Kidney (tissue), 22 donors: ENCODE measurements at places on chromosomes 1 and 21. TPM values are rescaled to one million over a fixed set of nuclear protein-coding genes. Genes with fewer than 3 reads are reported as not detected.

Gene OPRD1
- total RNA-seq: not detected

DNA sequence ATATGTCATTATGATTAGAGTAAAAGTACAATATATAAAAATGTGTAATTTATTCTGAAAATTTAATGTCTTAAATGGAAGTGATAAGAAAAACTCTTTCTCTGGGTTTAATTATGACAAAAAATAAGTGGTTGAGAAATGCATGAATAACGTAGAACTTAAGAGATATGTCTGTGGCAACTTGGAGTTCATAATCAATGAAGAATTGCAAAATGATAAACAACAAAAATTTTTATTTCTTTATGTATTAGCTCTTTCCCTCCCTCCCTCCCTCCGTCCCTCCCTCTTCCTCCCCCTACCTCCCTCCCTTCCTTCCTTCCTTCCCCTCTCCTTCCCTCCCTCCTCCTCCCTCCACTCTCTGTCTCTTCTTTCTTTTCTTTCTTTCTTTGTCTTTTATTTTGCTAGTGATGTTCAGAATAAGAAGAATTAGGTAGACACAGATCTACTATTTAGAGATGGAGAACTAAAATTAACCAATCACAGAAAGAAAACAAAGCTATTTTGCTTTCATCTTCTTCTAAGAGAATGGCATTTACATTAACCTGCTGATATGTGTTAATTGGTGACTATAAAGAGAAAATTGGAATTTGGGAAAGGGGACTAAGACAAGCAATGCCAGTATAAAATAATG lies 96.3 kb upstream of the PDC start:
- H3K27ac ChIP-seq: no peak overlapping the region
- no peak for DNase-seq
- H3K4me1 ChIP-seq: no peaks in the 10 kb centered on the region
- no peaks in the 10 kb centered on the region for H3K27me3 ChIP-seq
- H3K4me3 ChIP-seq: no peak overlapping the region
- no peaks in the 10 kb centered on the region for H3K36me3 ChIP-seq

GRCh38 chr1:174273190-174273589 lies 113.9 kb downstream of the RABGAP1L start:
- no peak for DNase-seq
- no peaks in the 10 kb centered on the region for H3K4me1 ChIP-seq
- H3K4me3 ChIP-seq: no peak overlapping the region
- H3K27ac ChIP-seq: no peak overlapping the region
- no peaks in the 10 kb centered on the region for H3K36me3 ChIP-seq
- H3K27me3 ChIP-seq: no peaks in the 10 kb centered on the region

GRCh38 chr1:1196431-1197187 lies 9.8 kb downstream of the TNFRSF18 start:
- H3K36me3 ChIP-seq: no peaks in the 10 kb centered on the region
- no peak overlapping the region for H3K27ac ChIP-seq

- H3K27me3 ChIP-seq: no peaks in the 10 kb centered on the region
- H3K27ac ChIP-seq: no peak overlapping the region
- no peaks in the 10 kb centered on the region for H3K36me3 ChIP-seq
- H3K4me1 ChIP-seq: no peaks in the 10 kb centered on the region
- DNase-seq: no peak
Observed at GRCh38 chr1:172724765-172725613, 66.1 kb downstream of the FASLG start.

DNA sequence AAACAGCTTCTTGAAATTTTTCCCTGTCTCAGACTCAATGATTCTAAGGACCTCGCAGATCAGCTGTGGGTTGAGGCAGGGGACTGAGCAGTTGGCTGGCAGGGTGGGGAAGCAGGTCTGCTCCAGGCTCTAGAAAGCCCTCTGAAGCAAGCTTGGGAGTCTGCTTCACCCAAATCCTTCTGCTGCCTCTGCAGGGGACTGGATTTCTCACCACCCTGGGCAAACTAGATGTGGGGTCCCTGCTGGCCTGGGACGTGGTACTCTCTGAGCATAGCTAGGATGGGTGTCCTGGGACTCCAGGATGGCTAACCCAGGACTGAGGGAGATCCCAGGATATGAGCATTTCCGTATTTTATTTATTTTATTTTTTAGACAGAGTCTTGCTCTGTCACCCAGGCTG lies 89.3 kb downstream of the LAMC2 start:
- no peaks in the 10 kb centered on the region for H3K36me3 ChIP-seq
- H3K27ac ChIP-seq: no peak overlapping the region
- no peaks in the 10 kb centered on the region for H3K27me3 ChIP-seq
- no peak for DNase-seq

DNA sequence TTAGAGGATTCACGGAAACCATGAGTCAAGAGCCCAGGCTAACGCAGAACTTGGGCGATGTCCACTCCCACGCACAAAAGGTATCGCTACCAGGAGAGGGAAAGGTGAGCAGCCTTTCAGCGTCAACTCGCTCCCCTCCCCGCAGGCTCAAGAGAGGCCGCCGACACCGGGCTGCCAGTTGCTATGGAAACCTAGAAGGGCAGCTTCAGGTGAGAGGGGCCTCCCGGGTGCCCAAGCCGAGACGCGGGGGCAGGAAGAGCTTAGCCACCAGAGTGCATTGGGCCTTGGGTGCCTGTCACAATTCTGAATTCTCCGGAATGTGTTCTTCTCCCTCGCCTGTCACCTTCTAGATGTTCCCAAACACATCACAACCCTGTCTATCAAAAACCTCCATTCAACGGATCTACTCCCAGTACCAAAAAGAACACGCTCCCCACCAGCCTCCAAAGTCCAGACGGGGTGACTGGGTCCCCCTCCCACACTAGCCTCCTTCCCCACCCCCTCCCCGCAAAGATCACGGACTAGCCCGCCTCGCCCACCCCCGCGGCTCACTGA lies 694 bp downstream of the MEAF6 start:
- no peak overlapping the region for H3K27ac ChIP-seq
- H3K36me3 ChIP-seq: peaks cover 4% of the 10 kb centered on the region
- peak overlapping the region; percentile 86 for H3K4me3 ChIP-seq
- peaks cover 7% of the 10 kb centered on the region for H3K4me1 ChIP-seq
- peak; percentile 70 for DNase-seq

Gene LCE1C
- not detected for total RNA-seq

DNA sequence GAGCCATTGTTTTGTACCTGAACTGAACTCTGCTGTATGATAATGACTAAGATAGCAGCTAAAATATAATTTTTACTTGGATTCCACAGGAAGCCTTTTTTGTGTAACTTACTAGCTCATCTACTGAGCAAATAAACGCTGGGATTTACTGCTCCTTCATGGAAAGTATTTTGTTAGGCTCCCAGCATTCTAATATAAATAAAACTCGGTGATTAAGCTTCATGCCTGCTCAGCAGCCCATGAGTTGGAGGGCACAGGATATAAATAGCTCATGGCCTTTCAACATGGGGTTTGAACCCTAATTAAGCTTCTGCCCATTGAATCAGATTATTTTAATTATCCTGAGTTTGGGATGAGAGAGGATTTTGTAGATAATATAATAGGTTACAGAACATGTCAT lies 180.0 kb downstream of the PCP4 start:
- peak; percentile 30 for DNase-seq
- H3K4me1 ChIP-seq: no peaks in the 10 kb centered on the region
- H3K27ac ChIP-seq: no peak overlapping the region
- H3K4me3 ChIP-seq: no peak overlapping the region
- no peaks in the 10 kb centered on the region for H3K36me3 ChIP-seq

- peak; percentile 45 for DNase-seq
- no peaks in the 10 kb centered on the region for H3K36me3 ChIP-seq
- H3K27me3 ChIP-seq: no peaks in the 10 kb centered on the region
- no peak overlapping the region for H3K4me3 ChIP-seq
- no peaks in the 10 kb centered on the region for H3K4me1 ChIP-seq
Observed at GRCh38 chr1:31811605-31812004, 4.2 kb downstream of the SPOCD1 start.

DNA sequence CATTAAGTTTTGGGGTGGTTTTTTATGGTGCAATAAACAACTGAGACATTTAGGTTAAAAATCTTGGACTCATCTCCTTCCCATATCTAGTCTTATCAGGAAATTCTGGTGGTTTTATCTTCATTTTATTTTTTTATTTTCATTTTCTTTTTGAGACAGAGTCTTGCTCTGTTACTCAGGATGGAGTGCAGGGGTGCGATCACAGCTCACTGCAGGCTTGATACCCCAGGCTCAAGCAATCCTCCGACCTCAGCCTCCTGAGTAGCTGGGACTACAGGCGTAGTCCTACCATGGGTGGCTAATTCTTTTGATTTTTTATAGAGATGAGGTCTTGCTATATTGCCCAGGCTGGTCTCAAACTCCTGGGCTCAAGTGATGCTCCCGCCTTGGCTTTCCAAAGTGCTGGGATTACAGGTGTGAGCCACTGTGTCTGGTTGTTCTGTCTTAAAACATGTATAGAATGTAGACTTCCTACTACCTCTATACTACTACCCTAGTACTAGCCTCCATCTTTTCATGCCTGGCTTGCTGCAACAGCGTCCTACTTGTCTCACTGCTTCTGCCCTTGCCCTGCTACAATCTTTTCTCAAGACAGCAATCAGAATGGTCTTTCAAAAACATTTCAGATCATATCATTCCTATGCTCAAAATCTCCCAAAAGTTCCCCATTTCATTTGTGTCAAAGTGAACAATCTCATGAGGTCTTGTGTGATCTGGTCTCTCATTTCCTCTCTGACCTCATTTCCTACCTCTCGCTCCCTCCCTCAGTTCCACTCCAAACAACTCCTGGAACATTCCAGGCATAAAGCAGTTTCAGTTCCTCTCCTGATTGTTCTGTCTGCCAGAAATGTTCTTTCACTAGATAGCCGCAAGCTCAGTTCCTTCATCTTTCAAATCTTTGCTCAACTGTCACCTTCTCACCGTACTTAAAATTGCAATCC lies 5.9 kb upstream of the FCGR2A start:
- H3K4me3 ChIP-seq: no peak overlapping the region
- no peaks in the 10 kb centered on the region for H3K36me3 ChIP-seq
- no peaks in the 10 kb centered on the region for H3K27me3 ChIP-seq
- H3K27ac ChIP-seq: no peak overlapping the region
- H3K4me1 ChIP-seq: no peaks in the 10 kb centered on the region
- no peak for DNase-seq

Gene SLC9C2
- 0.72 TPM for total RNA-seq

GRCh38 chr1:230581446-230582079 lies 60.7 kb upstream of the COG2 start:
- H3K4me1 ChIP-seq: no peaks in the 10 kb centered on the region
- H3K36me3 ChIP-seq: no peaks in the 10 kb centered on the region
- H3K27ac ChIP-seq: no peak overlapping the region
- no peak overlapping the region for H3K4me3 ChIP-seq
- H3K27me3 ChIP-seq: no peaks in the 10 kb centered on the region

GRCh38 chr1:16120407-16120806 lies 35.5 kb downstream of the EPHA2 start:
- no peaks in the 10 kb centered on the region for H3K27me3 ChIP-seq

Gene AK5
- 1.7 TPM for total RNA-seq

- DNase-seq: no peak
- no peaks in the 10 kb centered on the region for H3K36me3 ChIP-seq
- H3K27me3 ChIP-seq: no peaks in the 10 kb centered on the region
- H3K4me3 ChIP-seq: peak overlapping the region; percentile 46
- peak overlapping the region; percentile 45 for H3K27ac ChIP-seq
Observed at GRCh38 chr21:29181799-29182470, 51.5 kb downstream of the MAP3K7CL start.

Gene INSRR
- 0.35 TPM for total RNA-seq

GRCh38 chr1:183124259-183124658 lies 61.8 kb upstream of the LAMC2 start:
- no peaks in the 10 kb centered on the region for H3K4me1 ChIP-seq
- DNase-seq: no peak
- no peaks in the 10 kb centered on the region for H3K27me3 ChIP-seq
- no peak overlapping the region for H3K4me3 ChIP-seq

GRCh38 chr1:155060736-155061135 lies 2.8 kb upstream of the EFNA4 start:
- H3K4me1 ChIP-seq: peaks cover 17% of the 10 kb centered on the region
- no peaks in the 10 kb centered on the region for H3K27me3 ChIP-seq
- H3K27ac ChIP-seq: no peak overlapping the region
- no peak for DNase-seq
- no peaks in the 10 kb centered on the region for H3K36me3 ChIP-seq
- H3K4me3 ChIP-seq: no peak overlapping the region

Gene ARMH1
- total RNA-seq: 3.9 TPM

GRCh38 chr1:202711949-202712635 lies 1.8 kb upstream of the SYT2 start:
- no peaks in the 10 kb centered on the region for H3K36me3 ChIP-seq
- DNase-seq: no peak
- H3K27me3 ChIP-seq: peaks cover 7% of the 10 kb centered on the region
- H3K4me1 ChIP-seq: no peaks in the 10 kb centered on the region
- H3K4me3 ChIP-seq: no peak overlapping the region
